AML-193 (cell line): ENCODE measurements at places on chromosomes 5 and 9.

GRCh38 chr9:18482371-18482770 is 8.4 kb downstream of the ADAMTSL1 start:
- DNase-seq, result no peak

DNA sequence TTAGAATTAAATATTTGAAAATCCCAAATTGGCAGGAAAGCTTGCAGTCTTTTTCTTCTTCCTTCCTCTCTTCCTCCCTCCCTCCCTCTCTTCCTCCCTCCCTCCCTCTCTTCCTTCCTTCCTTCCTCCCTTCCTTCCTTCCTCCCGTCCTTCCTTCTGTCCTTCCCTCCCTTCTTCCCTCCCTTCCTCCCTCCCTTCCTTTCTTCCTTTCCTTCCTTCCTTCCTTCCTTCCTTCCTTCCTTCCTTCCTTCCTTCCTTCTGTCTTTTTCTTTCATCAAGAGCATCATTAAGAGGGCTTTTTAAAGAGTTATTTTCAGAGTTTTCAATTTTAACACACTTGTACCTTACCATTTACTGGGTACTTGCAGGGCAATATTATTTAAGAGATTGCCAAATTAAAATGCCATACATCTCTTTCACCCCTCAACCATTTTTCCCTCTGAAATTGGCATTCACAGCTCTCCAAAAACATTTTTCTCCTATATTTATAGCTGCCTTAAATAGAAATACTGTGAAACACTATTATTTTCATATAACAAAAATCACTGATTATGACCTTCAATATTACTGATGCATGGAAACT is 99.2 kb upstream of the C6 start:
- no peak for DNase-seq

DNA sequence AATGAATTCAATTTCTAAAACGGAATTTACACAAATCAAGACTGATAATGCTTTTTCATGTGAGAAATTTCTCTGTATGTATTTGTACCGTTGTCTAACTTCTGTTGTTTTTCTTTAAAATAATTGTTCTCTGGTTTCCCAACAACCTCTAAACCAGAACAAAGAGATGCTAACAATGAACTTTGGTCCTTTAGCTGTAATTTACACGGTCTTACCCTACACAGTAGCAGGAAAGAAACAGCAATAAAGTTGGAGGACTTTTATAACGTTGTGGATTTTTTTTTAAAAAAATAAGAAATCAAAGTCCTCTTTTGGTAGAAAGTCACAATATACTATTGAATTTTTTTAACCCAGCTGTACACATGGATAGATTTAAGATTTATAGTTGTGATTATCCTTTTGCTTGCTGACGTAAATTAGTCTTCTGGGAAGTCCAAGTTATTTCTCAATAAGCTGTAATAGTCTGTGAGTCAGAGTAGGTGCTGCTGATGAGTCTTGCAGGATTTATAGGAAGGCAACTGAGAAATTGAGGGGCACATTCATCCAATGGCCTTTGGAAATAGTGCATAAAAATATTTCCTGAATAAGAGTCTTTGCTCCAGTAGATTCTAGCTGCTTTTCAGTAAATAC is 76.8 kb upstream of the PCSK1 start:
- no peak for DNase-seq

GRCh38 chr5:113606298-113607134 is 93.0 kb downstream of the YTHDC2 start:
- DNase-seq, result peak; percentile 56
